ENCODE measurements at places on chromosomes 6 and 20.

- peak; percentile 21 for DNase-seq
Measured at GRCh38 chr6:16129623-16130401, 926 bp downstream of the MYLIP start.

DNA sequence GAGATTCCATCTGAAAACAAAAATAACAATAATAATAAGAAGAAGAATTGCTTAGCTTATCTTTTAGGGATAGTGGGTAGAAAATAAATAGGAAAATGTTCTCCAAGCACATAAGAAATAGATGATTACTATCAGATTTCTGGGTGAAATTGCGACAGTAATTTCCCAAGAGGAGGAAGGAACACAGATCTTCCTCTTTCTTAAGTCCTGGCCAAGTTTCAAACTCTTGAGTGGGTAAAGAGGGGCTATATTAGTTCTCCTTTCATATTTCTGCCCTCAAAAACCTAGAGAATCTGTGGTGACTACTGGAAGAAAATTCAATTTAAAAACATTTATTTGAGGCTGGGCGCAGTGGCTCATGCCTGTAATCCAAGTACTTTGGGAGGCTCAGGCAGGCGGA is 63.7 kb downstream of the PHACTR2 start:
- peak; percentile 63 for DNase-seq

- DNase-seq: peak; percentile 11
Measured at GRCh38 chr20:7285918-7286556, 518.6 kb downstream of the BMP2 start.

DNA sequence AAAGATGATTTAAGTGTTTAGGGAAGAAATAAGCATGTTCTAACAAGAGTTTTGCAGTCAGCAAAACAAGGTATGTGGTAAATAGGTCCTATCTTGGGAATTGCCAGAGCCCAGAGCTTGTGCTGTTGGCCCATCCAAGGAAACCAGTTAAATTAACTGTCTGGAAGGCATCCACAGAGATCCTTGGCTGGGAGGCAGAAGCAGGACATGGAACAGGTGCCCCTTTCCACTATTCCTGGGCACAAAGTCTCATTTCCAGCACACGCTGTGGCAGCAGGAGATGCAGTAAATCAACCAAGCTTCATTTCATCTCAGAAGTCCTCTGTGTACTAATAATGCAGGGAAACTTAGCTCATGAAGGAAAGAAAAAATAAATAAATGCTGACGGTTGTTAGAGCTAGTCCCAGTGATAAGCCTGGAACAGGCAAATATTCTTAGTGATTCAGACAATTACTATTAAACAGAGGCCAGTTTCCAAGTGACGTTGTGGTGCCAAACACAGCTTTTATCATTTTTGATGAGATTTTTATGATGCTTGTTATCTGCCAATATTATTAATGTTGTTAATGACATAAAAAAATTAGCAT is 39.8 kb upstream of the SNAP25 start:
- no peak for DNase-seq

DNA sequence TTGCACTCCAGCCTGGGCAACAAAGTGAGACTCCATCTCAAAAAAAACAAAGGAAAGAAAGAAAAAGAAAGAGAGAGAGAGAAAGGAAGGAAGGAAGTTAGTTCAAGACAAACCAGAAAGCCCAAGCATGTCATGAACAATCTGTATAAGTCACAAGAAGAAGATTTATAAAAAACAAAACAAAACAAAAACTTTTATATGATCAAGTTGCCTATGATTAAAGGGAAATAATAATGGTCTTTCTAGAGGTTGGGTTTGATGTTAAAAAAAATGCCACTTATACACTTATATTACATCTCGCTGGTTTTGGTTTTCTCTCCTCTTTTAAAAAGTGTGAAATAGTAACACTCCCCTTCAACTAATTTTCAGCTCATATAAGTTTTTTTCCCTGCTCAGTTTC is 146.2 kb upstream of the CARMIL1 start:
- no peak for DNase-seq

DNA sequence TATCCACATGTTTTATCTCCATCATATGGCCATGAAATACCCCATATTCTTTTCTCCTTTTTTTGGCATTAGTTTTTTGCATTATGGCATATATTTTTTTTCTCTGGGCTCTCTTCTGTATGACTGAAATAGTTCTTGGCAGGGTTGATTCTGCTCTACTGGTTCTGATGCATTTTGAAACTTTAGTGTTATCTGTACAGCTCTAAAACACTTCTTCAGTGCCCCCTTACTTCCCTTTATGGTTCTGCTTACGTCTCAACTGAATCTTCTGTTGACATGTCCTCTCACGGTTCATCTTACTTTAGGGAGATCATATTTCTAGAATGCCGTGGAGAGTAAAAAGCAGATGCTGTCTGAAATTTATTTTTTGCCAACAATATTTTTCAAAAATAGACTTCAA is 23.2 kb upstream of the TXNDC5 start:
- DNase-seq: no peak

DNA sequence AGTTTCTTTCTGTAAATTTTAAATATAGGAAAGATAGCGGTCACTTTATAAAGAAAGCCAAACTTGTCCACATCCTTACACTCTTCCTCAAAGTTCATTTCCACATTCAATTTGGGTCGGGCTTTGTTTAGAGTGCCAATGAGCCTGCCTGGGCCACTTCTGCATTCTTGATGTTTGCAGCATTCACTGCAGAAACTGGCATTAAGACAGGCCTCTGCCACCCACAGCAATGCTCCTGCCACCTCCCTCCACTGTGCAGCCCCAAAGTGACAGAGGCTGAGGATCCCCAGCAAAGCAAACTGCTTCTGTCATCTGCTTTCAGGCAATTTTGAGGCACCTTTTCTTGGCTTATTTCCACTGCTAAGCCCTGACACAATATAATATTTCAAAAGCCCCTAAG is 61.2 kb downstream of the TNFAIP3 start:
- DNase-seq: peak; percentile 62

DNA sequence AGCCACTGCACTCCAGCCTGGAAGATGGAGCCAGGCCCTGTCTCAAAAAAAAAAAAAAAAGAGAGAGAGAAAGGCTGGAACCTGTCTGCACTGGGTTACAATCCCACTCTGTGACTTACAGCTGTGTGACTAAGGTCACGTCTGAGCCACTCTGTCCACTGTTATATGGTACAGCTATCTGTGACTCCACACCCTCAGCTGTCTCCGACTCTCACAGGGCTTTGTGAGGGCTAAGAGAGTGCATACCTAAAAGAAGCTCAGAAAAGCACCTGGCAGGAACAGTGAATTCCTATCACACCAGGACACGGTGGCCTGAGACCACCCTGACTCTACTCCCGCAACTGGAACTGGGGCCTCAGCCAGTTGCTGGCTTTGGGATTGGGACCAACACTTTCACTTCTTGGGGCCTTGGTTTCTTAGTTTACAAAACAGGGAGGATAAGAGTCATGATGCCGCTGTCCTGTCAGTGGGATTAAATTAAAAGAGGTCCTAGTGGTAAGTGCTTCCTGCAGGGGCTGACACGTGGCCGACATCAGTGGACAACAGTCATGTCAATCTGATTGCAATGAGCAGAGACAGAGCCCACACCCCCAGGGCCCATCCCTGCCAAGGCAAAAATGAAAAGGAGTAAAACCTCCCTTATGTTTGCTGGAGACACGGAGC is 5.7 kb upstream of the CD93 start:
- no peak for DNase-seq

GRCh38 chr6:16591396-16592222 is 169.7 kb downstream of the ATXN1 start:
- peak; percentile 58 for DNase-seq

GRCh38 chr6:79949233-79949632 is 1.9 kb upstream of the ELOVL4 start:
- DNase-seq: peak; percentile 60

- no peak for DNase-seq
Measured at GRCh38 chr20:56423211-56423610, 11.2 kb downstream of the CASS4 start.

DNA sequence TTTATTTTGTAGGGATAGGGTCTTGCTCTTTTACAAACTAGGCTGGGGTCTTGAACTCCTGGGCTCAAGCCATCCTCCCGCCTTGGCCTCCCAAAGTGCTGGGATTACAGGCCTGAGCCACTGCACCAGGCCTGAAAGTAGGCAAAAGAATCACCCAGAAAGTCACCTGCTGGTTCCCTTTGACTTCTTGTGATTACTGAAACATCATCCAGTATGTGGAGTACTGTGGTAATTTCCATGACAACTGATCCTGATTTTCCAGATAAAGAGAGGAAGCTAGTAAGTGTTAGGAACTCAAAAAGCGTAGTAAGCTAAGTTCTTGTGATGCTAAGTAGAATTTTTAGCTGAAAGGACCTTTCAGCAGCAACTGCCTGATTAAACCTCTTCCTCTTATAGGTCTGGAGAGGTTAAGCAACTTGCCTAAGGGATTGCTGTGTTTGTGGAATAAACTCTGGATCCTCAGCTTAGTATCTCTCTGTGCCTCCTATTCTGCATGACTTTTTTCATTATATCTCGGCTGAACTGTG is 16.8 kb downstream of the RALY start:
- DNase-seq: no peak

GRCh38 chr20:50309280-50309763 is 118.7 kb downstream of the CEBPB start:
- no peak for DNase-seq

DNA sequence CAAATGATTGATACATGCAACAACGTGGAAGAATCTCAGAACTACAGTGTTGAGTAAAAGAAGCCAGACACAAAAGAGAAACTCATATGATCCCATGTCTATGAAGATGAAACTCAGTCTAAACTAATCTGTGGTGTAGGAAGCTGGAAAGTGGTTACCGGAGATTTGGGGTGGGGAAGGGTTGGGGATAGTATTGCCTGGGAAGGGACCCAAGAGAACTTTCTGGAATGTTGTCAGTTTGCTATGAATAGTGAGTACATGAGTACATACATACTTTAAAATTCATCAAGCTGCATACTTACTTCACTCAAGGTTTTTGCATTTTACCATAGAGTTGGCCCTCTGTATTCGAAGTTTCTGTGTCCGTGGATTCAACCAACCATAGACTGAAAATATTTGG is 106.0 kb downstream of the SAMD5 start:
- no peak for DNase-seq

DNA sequence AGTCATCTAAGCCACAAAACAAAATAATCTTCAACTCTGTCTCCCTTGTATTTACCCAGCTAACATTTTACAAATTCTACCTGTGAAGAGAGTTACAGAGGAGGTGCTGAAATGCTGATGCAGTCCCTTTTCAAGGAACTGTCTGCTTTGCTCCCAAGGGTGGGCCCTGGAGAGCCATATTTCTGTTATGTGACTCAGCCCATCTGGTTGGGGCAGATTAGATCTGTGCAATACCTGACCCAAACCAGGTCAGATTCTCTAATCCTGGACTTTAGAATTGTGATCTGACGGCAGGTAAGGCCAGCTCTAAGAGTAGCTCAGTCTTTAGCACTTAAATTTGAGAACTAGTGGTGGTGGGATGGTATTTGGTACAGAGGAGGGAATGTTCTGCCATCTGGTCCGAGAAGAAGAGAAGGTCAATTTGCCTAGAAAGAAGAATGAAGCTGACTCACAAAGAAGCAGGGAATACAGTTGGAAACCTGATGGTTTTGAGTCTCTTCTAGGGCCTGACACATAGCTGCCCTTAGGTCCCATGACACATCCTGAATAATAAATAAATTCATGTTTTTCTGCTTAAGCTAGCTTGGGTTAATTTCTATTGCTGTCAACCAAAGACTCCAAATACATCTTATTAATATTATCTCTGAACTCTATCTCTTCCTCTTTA is 8.1 kb downstream of the ZNF311 start:
- no peak for DNase-seq

- no peak for DNase-seq
Measured at GRCh38 chr6:113684382-113684901, 172.7 kb upstream of the MARCKS start.

DNA sequence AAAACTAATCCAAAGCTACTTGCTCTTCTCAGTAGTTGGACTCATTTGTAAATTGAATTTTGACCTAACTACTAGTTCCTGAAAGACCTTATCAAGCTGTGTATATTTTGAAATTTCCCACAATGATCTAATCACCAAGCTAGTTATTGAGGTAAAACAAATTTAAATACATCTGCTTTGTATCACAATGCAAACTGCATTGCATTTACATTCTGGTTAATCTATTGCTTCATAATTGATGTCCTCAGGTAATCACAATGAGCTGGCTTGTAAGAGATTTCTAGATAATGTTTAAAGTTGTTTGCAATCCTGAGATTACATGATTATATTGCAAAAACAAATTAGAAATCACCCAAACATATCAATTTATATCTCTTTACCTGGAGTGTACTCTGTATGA is 848.8 kb downstream of the HACE1 start:
- DNase-seq: no peak

DNA sequence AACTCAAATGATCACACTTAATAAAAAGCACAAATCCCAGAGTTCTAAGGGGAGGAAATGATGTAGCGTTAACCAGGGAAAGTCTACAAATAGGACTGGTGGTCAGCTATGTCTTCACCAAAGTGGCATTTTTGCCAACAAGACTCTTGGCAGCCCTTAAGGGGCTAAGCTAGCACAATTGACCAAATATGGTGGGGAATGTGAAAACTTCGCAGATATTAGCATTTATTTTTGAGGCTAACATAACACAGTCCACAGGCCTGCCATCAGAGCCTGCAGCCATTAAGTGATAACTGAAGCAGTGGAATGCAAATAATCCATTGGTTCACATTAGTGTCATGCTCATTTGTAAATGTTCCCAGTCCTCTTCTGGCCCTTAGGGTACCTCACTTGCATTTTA is 274.6 kb downstream of the FOXC1 start:
- DNase-seq: no peak

DNA sequence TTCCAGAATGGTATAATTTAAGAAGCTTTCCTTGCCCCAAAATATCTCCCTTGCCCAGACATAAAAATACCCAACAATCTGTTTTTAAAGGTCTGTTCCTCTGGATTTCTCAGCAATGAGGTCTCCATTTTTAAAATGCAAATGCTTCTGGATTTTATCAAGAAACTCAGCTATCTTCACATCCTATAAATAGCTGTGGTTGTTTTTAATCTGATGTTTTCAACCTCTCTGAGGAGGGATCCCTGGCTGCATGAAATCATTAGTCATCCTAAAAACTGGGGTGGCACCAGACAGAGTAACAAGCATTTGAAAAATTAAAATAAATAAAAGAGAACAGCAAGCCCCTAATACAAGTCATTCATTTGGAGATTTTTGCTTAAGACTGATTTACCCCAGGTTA is 168.5 kb upstream of the ID4 start:
- DNase-seq: no peak

DNA sequence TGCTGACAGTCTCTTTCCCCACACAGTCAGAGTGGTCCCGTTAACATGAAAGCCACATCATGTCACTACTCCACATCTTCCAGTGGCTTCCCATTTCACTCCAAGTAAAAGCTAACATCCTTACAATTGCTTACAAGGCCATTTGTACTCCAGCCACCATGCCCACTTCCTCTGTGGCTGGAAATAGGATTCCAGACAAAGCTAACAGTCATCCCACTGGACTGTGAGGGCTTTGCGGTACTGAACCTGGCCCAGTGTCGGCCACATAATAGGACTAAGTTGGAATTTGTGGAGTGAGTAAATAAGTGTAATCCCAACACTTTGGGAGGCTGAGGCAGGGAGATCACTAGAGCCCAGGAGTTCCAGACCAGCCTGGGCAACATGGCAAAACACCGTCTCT is 10.9 kb downstream of the CCM2L start:
- DNase-seq: no peak

Data from CD14-positive monocyte (primary cell).